ENCODE measurements at places on chromosomes 5 and 9.

DNA sequence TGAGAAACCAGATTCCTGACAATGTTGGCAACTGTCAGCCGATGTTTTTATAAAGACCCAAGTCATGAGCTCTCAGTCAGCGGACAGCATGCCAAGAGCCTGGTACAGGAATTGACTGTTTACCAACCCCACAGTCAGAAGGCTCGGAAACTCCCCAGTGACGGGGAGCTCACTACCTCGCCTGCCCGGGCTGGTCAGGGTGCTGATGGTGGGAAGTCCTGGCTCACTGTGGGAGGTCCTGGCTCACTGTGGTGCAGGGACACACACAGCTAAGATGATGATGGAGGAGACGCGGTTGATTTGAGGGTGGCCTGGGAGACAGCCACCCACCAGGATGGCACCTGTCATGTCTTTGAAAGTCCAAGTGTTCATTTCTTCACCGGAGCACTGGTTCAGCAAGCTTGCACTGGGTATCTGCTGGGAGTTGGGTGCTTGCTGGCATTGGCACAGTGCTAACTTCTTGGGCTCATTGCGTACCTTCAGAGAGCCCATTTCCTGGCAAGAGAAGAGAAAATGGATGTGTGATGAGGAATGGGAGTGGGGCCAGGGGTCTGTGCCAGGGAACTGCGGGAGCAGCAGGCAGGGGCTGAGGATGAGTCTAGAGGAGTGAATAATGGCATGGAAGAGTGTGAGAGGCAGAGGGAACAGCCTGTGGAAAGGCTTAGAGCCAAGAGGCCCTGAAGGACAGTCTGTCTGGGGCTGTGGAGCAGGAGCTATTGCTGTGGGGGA, 15.3 kb downstream of the ASS1 start:
- no peak for DNase-seq

DNA sequence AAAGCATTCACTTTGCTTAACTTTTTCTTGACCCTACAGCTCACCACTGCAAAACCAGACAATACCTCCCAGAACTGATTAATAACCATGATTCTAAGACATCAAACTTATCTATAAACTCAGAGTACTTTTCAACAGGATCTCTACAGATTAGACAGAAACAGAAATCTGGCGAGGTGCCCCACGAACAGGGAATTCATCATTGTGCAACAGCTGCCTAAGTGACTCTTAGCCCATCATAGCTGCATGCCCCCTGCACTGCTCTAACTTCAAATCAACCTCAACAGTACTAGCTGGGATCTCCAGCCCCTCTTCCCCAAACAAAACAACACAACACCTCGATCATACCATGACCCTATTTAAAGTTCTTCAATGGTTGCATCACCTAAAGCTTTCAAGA, 16.1 kb upstream of the COL23A1 start:
- no peak for DNase-seq

- DNase-seq = no peak
Measured at GRCh38 chr5:139593716-139594319, 32.7 kb downstream of the UBE2D2 start.

- no peak for DNase-seq
Measured at GRCh38 chr5:88666761-88667495, 216.1 kb downstream of the MEF2C start.

DNA sequence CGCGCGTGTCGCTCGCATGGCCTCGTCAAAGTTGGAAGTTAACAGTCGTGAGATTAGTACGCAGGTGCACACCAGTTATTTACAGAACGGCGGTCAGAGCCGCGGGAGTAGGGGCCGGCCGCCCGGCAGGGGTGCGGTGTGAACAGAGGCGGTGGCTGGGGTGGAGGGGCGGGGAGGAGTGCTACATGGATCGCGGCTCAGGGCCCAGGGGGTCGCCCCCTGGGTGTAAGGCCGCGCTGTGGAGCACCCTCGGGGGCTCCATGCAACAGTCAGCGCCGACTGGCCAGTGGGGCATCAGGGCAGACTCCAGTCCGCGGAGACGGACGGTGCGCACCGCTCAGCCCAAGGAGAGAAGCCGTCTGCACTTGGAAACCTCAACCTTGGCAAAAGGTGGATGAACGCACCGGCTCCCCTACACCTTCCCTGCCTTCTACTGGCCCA, 60.3 kb downstream of the ZNF354C start:
- DNase-seq = no peak

Data from NCI-H2029 (cell line).